Gastrocnemius medialis (tissue), 4 donors: ENCODE measurements at places on chromosomes 12 and 14.

DNA sequence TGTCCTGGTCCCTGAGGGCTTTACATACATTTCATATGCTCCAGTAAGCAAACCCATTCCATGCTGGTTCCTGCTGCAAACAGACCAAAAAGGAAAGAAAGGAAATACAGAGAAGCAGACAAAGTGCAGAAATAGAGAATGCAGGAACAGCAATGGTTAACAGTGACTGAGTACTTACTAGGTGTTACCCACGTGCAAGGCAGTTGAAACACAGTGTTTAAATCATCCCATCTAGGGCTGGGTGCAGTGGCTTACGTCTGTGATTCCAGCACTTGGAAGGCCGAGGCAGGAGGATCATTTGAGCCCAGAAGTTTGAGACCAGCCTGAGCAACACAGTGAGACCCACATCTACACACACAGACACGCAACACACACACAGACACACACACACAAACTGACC lies 21.2 kb upstream of the NINJ2 start:
- no peak for DNase-seq

DNA sequence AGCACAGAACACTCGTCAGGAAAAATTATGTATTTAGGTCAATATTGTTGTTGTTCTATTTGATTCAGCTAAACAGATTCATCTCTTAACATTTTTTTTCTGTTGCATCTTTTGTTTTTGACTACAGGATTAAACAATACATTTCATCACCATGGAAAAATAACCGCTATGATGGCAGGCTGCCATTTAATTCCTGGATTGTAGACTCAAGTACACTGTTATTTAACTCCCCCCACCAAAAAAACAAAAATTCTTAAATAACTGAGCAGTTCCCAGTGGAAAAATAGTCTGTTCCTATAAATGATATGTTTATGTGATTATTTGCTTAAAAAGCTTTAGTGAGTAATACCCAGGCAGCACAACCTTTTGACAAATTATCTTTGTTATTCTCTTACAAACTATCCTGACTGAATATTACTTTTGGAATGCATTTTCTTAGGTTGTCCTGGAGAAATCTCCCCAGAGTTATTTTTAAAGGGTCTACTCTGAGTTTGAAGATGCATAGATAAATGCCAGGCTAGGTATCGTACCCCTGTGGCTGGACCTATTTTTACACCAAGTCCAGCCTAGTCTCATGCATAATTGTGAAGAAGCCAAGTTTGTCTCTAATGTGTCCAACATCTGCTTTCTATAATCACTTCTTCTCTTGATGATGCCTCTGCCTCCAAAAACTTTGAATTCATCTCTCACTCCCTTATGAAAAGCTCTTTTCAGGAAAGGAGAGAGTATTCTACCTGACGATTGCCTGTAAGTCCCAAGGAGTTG lies 3.7 kb downstream of the KERA start:
- DNase-seq: no peak

DNA sequence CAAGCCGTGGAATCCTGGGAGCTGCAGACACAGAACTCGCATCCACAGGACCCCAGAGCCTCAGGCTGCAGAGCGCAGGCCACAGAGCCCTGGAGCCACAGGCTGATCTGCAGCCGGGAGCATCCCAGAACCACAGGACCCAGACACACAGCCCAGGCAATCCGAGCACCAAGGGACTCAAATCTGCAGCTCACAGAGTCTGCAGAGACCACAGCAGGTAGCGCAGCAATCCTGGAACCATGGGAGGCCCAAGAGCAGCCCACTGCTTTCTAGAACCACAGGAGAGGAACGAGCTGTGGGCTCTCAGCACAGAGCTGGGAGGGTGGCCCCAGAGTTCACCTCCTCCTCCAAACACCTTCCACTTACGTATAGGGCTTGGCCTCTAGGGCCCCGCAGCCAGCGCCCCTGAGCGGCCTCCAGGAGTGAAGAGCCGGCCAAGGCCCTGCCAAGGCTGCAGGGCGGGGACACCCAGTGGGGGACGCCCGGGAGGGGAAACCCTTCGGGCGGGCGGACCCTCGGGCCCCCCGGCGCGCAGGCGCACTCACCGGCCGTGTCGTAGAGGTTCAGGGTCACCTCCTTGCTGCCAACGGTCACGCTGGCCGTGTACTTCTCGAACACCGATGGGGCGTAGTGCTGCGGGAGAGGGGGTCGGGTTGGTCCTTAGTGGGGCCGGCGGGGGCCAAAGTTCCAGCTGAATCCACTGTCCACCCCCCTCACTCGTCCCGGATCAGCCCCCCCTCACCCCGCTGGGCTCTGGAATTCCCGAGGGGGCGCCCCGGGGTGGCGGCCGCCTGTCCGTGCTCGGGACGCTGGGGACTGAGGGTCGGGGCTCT lies 665 bp downstream of the RHOF start:
- no peak for DNase-seq

- no peak for DNase-seq
These were observed 76.8 kb downstream of the DAD1 start for GRCh38 chr14:22512106-22512814.

DNA sequence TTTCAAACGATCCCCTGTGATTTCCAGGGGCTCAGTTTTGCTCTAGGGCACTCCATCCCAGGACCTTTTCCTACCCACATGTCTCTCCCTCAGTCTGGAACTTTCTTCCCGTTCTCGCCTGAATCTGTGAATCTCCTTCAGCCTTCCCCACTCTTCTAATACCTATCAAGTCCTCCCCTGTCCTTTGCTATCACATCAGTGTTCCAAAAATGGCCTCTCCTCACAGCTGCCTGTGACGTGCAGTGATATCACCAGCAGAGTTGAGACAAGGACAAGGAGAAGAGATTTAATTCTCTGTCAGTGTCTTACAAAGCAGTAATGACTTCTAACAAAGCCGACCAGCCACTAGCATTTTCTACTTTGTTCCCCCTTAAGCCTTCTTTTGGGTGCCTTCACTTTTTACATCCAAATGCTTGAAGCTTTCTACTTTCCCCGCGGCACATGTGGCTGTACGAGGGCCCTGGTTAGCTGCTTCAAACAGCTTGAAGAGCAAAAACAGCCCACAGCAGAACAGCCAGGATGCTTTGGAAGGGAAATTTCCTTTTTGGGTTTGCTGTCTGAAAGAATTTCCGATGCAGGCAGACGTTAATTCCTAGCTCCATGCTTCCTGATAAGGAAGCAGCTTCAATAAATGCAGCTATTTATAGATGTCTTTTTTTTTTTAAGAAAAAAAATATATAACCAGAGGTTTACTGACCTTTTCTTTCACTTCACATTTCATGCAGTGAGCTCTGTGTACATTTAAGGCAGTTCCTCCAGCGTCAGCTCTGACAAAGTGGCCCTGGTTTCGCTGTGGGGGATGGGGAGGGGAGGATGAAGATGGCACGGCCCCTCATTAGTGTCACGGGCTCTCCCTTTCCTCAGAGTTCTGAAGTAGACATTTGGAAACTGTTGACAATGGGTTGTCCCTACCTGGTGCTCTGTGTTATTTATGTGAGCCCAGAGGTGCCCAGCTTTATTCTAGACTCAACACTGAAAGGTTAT lies 109.3 kb downstream of the ETV6 start:
- no peak for DNase-seq

DNA sequence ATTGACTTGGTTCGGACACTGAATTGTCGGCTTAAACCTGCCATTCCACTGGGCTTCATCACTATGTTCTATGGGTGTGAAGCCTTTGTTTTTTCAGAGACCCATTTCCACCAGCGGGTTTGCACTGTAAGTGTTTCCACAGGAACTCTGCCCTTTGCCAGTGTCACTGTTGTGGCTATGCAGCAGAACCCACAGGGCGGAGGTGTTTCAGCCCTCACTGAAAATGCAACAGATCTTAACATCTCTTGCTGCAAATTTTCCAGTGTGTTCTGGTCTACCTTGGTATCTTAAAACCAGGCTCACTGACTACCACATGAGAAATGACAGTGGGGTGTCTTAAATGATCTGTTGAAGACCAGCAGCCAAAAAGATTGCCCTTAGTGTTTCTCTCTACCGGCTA lies 21.1 kb downstream of the PRKCH start:
- DNase-seq: no peak

DNA sequence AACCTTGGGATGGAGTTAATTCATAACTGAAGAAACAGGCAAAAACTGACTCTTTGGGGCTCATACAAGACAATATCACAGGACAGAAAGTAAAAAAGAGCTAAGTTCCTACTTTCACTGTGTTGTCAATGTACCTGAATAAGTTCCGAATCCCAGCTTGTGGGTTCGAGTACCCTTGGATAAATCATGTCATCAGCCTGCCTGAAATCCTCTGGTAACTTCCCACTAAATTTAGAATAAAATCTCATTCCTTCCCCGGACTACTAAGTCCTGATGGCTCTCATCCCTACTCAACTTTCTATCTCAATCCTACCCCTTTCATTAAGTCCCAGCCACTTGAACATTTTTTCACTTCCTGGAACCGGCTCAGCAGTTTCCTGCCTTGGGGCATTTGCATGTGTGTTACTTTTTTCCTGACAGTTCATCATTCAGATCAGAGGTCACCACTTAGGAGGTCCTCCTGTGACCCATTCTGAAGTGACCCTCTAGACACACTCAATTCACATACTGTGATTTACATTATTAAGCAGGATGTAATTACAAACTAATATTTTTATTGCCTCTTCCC lies 12.7 kb downstream of the ERP29 start:
- DNase-seq: no peak

- no peak for DNase-seq
These were observed 424.9 kb downstream of the PDZRN4 start for GRCh38 chr12:41612892-41613557.

DNA sequence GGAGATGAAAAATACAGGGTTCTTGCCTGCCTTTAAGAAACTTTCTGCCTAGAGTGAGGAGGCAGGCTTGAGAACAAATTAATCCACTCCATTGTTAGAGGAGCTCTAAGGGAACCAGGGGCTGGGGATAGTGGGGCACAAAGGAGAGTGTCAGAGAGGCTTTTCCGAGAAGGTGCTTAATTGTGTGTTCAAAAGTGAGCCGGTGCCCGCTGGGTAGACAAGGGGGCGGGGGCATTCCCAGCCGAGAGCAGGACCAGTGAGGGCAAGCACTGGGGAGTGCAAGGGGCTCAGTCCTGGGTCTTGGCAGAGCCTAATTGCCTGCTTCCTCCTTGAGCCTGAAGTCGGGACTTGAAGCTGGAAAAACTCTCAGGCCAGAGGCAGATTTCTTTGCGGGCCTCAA lies 377.4 kb downstream of the ETNK1 start:
- DNase-seq: no peak

DNA sequence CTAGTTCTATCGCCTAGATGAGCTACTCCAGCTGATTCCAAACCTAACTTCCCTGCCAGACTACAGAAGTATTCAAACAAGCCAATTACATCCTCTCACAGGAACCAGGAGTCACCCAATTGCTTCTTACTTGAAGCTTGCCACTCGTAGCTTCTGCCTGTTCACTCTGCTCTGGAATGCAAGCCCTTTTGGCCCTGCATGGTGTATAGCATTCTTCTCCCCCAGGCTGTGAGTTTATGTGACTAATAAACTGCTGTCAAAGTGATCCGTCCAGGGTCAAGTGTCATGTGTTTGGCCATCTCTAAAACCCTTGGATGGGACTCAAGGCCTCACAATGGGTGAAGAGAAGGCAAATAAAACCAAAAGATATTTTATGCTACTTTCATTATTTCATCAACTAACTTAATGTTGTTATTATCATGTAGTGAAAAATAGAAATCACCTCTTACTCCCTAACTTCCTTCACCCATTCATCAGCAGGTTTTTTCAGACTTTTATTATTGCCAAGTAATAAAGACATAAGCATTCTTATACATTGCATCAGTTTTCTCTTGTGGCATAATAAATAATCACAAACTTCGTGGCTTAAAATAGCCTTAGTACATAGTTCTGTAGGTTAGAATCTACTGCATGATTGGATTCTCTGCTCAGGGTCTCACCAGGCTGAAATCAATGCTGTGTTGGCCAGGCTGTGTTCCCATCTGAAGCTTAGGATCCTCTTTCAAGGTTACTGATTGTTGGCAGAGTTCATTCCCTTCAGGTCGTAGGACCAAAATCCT lies 1981.7 kb upstream of the FLRT2 start:
- no peak for DNase-seq

- DNase-seq: no peak
These were observed 176.7 kb downstream of the KLHL28 start for GRCh38 chr14:44785096-44785495.

DNA sequence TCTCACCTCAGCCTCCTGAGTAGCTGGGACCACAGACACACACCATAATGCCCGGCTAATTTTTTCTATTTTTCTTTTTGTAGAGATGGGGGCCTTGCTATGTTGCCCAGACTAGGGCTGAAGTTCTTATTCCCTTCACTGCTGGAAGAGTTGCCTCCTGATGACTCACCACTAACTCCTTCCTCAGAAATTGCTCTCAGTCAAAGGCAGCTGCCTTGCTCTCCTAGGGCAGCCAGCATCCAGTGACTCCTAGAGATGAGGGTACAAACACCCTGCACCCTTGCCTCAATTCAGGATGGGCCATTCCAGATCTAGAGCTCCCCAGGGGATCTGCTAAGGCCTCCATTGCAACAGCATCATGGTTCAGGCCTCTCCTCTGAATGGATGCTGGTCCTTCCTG lies 54.0 kb upstream of the RASSF8 start:
- no peak for DNase-seq

DNA sequence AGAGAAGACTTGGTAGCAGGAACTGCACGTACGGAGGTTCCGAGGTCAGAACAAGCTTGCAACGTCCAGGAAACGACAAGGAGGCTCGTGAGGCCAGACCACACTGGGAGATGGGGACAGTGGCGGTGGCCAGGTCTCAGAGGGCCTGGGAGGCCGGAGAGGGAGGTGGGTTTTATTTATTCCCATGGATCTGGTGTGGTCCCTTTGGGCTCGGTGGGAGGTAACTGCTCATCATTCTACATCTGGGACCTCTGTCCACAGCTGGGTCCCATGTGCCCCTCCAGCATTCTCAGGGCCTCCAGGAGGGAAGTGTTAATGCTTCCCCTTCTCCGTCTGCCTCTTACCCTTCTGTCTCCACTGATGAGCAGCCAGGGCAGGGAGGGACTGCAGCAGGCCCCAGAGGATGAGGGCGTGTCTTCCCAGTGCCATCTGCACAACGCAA lies 35.7 kb upstream of the NCOR2 start:
- DNase-seq: no peak

- DNase-seq: no peak
These were observed 103.5 kb downstream of the TMEM121 start for GRCh38 chr14:105629886-105630215.

DNA sequence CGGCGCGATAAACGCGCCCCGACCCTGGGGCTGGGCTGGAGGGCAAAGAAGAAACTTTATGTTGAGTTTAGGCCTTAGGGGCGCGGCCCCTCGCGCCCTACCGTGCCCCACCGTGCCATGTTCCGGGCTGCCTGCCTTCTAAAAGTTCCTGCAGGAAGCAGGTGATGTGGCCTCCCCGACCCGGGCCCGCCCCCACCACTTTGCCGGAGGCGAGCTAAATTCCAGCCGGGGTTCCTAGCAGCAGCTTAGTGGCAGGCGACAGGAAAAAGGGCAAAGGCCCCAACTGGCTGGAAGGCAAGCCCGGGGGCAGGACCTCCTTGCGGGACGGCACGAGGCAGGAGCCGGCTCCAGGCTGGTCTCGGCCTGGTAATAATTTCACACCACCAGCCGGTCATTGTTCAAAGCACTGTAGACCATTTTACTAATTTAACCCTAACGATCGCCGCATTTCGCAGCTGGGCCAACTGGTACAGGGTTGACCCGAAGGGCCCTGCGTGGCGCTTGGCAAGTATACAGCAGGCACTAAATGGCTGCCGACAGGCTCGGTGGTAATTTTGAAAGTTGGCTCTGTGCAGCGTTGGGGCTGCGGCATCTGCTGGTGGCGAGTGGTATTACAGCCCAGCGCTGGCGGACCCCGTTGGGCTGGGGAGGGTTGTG lies 895 bp upstream of the CCDC88C start:
- peak; percentile 28 for DNase-seq

- no peak for DNase-seq
These were observed 42.2 kb downstream of the PTPRO start for GRCh38 chr12:15364221-15365160.

- no peak for DNase-seq
These were observed 50.4 kb upstream of the LRTM2 start for GRCh38 chr12:1769809-1770494.
